ENCODE measurements at places on chromosomes 1 and 21. TPM values are rescaled to one million over a fixed set of nuclear protein-coding genes. Genes with fewer than 3 reads are reported as not detected.

DNA sequence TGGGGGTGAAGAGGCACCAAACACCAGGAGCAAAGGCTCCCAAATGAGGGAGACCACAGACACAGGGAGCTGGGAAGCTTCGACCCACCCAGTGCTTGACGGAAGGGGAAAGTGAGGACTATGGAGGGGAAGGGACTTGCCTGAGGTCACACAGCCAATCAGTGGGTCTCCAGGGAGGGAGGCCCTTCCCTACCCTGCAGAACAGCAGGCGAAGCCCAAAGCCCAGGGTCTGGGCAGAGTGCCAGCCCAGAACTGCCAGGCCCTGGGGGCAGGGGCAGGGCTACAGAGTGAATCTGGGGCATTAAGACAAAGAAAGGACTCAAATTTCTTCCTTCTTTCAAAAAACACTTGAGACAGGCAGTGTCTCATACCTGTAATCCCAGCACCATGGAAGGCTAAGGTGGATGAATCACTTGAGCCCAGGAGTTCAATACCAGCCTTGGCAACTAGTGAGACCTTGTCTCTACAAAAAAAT, 45.5 kb upstream of the ECE1 start:
- no peak overlapping the region for H3K4me3 ChIP-seq
- peak overlapping the region; percentile 70 for H3K27ac ChIP-seq
- H3K4me1 ChIP-seq: peaks cover 35% of the 10 kb centered on the region
- H3K36me3 ChIP-seq: no peaks in the 10 kb centered on the region
- peak; percentile 73 for DNase-seq

DNA sequence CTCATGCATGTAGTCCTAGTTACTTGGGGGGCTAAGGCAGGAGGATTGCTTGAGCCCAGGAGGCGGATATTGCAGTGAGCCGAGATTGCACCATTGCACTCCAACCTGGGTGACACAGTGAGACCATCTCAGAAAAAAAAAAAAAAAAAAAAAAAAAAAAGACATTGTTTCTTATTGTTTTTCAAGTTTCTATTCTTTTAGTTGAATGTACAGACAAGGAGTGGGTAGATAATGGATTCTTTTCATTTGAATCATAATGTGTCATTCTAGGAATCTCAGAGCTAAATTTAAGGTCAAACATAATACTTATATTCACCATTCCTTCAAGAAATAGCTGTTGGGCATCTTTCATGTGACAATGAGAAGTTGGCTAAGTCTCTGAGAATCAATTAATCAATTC, 157.0 kb upstream of the C21orf91 start:
- H3K4me1 ChIP-seq: no peaks in the 10 kb centered on the region
- no peaks in the 10 kb centered on the region for H3K27me3 ChIP-seq
- H3K36me3 ChIP-seq: no peaks in the 10 kb centered on the region
- H3K27ac ChIP-seq: no peak overlapping the region

DNA sequence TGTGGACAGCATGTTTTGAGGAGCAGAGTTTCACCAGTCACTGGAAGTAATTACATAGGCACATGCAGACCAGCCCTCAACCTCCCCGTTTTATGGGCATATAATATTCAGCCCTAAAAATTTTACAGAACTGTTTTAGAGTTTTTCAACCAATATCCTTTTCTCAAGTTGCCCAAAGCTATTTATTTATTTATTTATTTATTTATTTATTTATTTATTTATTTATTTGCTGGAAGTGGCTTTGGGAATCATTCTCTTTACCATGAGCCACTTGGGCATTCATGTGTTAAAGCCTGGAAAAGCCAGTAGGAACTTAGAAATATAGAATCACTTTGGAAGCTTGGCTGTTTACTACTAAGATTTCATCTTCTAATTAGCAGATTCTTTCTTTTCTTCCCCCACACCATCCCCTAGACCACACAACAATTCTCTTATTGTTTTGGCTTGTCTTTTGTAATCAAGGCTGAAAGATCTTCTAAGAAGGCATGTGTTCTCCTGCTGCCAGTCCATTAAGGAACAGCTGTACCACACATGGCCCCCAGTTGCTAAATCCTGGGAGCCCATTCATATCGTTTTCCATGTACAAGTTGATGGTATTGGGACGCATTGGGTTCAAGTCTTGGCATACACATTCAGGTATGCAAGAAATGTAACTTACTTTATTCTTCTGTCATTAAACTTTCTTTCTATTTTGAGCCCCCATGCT, 220.0 kb downstream of the PAPPA2 start:
- no peaks in the 10 kb centered on the region for H3K27me3 ChIP-seq
- no peak overlapping the region for H3K4me3 ChIP-seq
- no peak overlapping the region for H3K27ac ChIP-seq
- no peaks in the 10 kb centered on the region for H3K4me1 ChIP-seq
- no peak for DNase-seq
- no peaks in the 10 kb centered on the region for H3K36me3 ChIP-seq

GRCh38 chr1:205792481-205792881, 17.2 kb upstream of the RAB29 start:
- DNase-seq: no peak
- H3K27ac ChIP-seq: no peak overlapping the region
- no peaks in the 10 kb centered on the region for H3K4me1 ChIP-seq
- no peaks in the 10 kb centered on the region for H3K36me3 ChIP-seq
- no peaks in the 10 kb centered on the region for H3K27me3 ChIP-seq
- H3K4me3 ChIP-seq: no peak overlapping the region

- H3K27ac ChIP-seq: no peak overlapping the region
- no peaks in the 10 kb centered on the region for H3K36me3 ChIP-seq
- H3K27me3 ChIP-seq: no peaks in the 10 kb centered on the region
- H3K4me1 ChIP-seq: no peaks in the 10 kb centered on the region
Measured at GRCh38 chr1:35255276-35255675, 13.2 kb upstream of the ZMYM4 start.

GRCh38 chr1:173646656-173647055, 11.5 kb downstream of the TEX50 start:
- DNase-seq: no peak
- H3K36me3 ChIP-seq: no peaks in the 10 kb centered on the region
- H3K27ac ChIP-seq: no peak overlapping the region
- no peaks in the 10 kb centered on the region for H3K27me3 ChIP-seq
- no peak overlapping the region for H3K4me3 ChIP-seq

Gene DPM3
- total RNA-seq: 37.4 TPM

- no peaks in the 10 kb centered on the region for H3K4me1 ChIP-seq
- H3K4me3 ChIP-seq: no peak overlapping the region
- no peaks in the 10 kb centered on the region for H3K36me3 ChIP-seq
- no peak for DNase-seq
Measured at GRCh38 chr1:208350815-208351214, 106.6 kb upstream of the PLXNA2 start.

DNA sequence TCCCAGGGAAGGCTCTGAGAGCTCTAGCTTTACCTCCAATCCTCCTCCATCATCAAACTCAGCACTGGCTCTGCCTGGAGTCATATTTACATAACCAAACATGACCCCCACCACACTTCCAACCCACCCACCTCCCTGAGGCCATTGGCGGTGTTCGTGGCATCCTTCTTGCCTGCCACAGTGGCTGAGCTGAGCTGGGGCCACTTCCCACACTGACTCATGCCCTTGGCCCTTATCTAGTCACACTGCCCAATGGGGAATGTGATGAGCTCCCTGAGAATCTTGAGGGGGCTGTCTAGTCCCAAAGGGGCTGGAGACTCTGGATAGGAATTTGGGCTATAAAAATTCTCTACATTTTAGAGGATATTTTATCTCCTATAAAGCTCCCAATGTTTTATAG, 230.9 kb upstream of the IRF2BP2 start:
- no peaks in the 10 kb centered on the region for H3K36me3 ChIP-seq
- H3K4me1 ChIP-seq: no peaks in the 10 kb centered on the region
- H3K4me3 ChIP-seq: no peak overlapping the region
- no peak overlapping the region for H3K27ac ChIP-seq

DNA sequence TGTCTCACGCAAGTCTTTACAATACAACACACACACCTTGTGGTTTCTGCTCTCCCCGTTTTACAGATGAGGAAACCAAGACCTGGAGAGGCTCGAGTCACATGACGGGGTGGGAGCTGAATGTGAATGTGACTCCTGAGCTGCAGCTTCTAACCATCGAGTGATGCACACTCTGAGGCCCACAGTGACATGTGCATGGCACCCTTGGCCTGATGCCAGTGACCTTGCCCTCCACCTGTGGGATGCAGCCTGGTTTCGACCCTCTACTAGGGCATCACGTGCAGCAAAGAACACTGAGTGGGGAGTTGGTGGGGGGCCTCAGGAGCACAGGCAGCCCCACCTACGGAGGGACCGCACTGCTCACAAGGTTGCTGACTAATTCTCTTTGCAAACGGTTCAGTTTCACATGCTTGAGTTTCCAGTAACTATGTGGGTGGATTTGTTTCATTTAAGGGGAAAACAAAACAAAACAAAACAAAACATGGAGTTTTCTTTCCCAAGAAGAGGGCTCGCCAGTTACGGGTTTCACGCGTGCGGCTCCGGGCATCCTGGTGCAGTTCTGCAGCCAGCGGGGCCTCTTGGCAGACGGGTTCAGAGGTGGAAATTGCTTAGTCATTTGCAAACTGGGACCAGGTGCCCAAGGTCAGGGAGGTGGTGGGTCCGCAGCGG, 22.9 kb downstream of the SPSB1 start:
- no peaks in the 10 kb centered on the region for H3K4me1 ChIP-seq
- no peaks in the 10 kb centered on the region for H3K27me3 ChIP-seq
- H3K4me3 ChIP-seq: no peak overlapping the region
- no peak overlapping the region for H3K27ac ChIP-seq
- H3K36me3 ChIP-seq: no peaks in the 10 kb centered on the region

Gene LEMD1
- total RNA-seq: 1.5 TPM

Gene CENPF
- total RNA-seq: 281 TPM

Gene RNU1-1
- 1,866 TPM for total RNA-seq

Gene ATP1A4
- not detected for total RNA-seq

GRCh38 chr1:40383095-40383487, 9.6 kb downstream of the SMAP2 start:
- H3K27me3 ChIP-seq: no peaks in the 10 kb centered on the region
- H3K4me3 ChIP-seq: peak overlapping the region; percentile 15
- H3K36me3 ChIP-seq: no peaks in the 10 kb centered on the region
- peaks cover 87% of the 10 kb centered on the region for H3K4me1 ChIP-seq
- peak overlapping the region; percentile 93 for H3K27ac ChIP-seq

DNA sequence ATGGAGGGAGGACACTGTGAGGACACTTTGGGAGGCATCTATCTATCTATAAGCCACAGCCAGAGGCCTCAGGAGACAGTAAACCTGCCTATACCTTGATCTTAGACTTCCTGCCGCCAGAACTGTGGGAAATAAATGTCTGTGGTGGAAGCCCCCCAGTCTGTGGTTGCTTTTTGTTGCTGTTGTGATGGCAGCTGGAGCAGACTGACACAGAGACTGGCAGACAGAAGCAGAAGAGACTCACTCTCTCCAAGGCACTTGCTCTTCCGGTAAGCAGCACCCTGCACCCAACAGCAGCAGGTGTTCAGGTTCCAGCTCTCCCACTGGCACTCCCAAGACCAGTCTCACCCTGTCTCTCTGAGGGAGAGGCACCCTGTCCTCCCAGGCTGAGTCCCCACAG, 297.6 kb downstream of the TTLL7 start:
- H3K27me3 ChIP-seq: no peaks in the 10 kb centered on the region
- H3K4me3 ChIP-seq: no peak overlapping the region
- no peak overlapping the region for H3K27ac ChIP-seq
- H3K4me1 ChIP-seq: no peaks in the 10 kb centered on the region
- no peaks in the 10 kb centered on the region for H3K36me3 ChIP-seq

GRCh38 chr1:29709704-29710280, 473.5 kb downstream of the PTPRU start:
- H3K4me1 ChIP-seq: peaks cover 36% of the 10 kb centered on the region
- H3K4me3 ChIP-seq: no peak overlapping the region
- H3K27me3 ChIP-seq: no peaks in the 10 kb centered on the region
- DNase-seq: peak; percentile 74
- peak overlapping the region; percentile 83 for H3K27ac ChIP-seq

DNA sequence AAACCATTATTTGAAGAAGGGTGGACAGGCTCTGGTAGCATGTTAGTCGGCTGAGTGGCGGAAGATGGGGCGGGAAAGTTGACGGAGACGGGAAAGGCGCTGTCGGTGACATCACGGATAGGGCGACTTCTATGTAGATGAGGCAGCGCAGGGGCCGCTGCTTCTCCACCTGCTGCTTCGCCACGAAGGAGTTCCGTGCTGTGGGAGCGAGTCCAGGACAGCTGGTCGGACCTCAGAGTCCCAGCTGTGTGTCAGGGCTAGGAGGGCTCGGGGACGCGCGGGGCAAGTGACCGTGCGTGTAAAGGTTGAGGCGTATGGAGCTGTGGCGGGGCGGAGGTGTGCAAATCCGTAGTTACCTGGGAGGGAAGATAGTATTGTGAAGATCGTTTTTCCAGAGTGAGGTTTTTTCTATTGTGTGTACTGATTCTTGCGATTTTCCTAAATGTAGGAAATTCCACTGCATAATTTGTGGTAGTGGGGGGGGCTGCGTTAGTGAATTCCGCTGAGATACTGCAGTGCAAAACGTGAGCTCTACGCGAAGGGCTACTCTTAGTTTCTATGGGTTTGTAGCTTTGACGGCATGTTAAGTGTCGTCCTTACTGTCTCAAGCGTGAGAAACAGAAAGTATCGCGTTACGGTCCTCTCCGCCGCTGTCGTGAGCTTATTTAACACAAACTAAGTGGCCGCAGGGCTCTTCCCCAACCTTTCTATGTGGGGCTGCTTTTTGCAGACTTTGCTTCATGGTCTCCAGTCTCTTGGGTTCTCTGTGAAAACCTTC, 111.2 kb upstream of the NBPF11 start:
- peak overlapping the region; percentile 72 for H3K27ac ChIP-seq
- peak overlapping the region; percentile 43 for H3K4me3 ChIP-seq
- H3K36me3 ChIP-seq: no peaks in the 10 kb centered on the region

GRCh38 chr1:227317011-227317451, 1.3 kb downstream of the CDC42BPA start:
- peak overlapping the region; percentile 90 for H3K4me3 ChIP-seq
- no peaks in the 10 kb centered on the region for H3K36me3 ChIP-seq
- H3K4me1 ChIP-seq: peaks cover 11% of the 10 kb centered on the region
- DNase-seq: no peak
- H3K27me3 ChIP-seq: peaks cover 21% of the 10 kb centered on the region

Gene APCS
- total RNA-seq: not detected

Gene FCAMR
- not detected for total RNA-seq

Gene AGMAT
- 0.20 TPM for total RNA-seq

Gene TNFRSF1B
- 0.09 TPM for total RNA-seq

GRCh38 chr21:45356653-45357435, 48.1 kb upstream of the COL18A1 start:
- no peak overlapping the region for H3K27ac ChIP-seq
- H3K27me3 ChIP-seq: no peaks in the 10 kb centered on the region
- no peak overlapping the region for H3K4me3 ChIP-seq
- peaks cover 5% of the 10 kb centered on the region for H3K4me1 ChIP-seq

All from A673 (cell line).